GF-D8 (cell line): ENCODE measurements at places on chromosomes 3 and 15.

DNA sequence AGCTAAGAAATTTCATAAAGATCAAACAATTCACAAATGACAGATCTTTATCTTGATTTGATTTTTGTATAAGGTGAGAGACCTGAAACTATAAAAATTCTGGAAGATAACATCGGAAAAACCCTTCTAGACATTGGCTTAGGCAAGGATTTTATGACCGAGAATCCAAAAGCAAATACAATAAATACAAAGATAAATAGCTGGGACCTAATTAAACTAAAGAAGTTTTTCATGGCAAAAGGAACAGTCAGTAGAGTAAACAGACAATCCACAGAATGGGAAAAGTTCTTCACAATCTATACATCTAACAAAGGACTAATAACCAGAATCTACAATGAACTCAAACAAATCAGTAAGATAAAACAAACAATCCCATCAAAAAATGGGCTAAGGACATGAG, 116.9 kb upstream of the BCHE start:
- DNase-seq = no peak

GRCh38 chr15:67242708-67243111, 11.8 kb downstream of the AAGAB start:
- peak; percentile 76 for DNase-seq

DNA sequence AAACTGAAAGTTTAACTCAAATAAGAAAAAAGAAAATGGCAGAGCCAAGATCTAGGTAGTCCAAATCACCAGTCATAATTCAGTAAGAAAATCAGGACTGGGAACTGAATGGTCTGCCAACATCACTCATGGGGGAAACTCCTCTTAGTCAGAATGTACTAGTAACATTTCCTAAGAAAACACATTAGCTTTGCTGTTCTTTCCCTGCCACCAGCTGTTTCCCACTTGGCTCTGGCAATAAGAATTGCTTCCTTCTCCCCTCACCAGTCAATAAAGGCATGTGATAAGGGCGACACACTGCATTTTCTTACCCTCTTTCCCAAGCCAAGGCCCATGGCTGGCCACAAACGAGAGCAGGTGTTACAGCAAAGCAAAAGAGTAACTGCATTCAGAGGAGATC, 46.1 kb downstream of the PIK3R4 start:
- DNase-seq = no peak

DNA sequence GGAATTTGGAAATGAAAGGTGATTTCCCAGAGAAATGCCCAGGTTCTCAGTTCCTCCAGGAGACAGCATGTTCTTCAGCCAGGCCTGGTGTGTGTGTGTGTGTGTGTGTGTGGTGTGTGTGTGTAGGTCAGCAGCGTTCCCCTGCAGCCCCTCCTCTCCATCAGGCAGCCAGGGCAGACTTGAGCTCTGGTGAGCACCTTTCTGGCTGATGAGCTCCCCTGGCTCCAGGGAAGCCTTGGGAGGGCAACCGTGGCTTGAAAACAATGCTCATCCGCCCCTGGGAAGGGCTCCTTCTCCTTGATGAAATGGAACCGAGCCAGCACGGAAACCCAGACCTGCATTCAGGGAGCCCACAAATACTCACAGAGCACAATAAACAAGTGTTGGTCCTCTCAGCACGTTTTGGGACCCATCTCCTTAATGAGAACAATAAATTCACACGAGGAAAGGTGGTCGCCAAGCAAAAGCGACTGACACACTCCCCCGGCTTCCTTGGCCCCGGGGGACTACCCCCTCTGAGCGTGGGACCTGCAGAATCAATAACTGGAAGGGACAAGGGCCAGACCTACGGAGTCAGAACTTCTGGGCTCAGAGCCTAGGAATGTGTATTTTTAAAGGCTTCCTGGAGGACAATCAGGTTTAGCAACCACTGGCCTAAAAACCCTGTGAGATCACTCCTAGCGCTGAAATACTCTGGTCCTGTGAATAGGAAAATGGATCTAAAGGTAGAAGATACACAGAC, 38.6 kb upstream of the HES1 start:
- DNase-seq = no peak

GRCh38 chr3:168534761-168535160, 439.0 kb upstream of the GOLIM4 start:
- DNase-seq = no peak

DNA sequence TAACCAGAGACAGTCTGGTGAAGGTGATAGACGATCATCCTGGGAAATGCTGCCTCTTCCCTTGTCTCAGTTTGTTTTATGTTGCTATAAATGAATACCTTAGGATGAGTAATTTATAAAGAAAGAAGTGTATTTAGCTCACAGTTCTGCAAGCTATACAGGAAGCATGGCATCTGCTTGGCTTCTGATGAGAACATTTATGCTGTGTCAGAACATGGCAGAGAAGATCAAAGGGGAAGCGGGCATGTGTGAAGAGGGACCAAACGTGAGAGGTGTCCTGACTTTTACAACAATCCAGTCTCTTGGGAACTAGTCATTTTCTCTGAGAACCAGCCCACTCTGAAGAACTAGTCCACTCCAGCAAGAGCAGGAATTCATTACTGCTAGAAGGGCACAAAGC, 9.6 kb downstream of the CMC1 start:
- no peak for DNase-seq

DNA sequence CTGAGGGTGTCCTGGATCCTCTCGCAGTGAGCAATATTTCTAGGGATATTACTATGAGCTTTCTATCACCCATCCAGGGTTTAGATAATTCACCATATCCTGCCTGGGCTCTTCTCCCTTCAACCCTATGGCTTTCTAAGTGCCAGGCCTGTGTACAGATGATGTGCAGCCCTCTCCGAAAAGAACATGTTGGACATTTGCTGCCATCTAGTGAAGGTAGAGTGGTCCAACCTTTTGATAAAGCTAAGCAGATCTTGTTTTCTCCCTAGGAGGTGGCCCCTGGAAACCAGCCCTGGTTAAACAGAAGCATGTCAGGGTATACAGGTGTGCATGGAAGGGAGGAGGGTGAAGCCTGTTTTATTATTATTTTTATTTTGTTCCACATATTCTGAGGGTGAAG, 27.9 kb upstream of the SCN10A start:
- no peak for DNase-seq

- DNase-seq = no peak
These were observed 29.6 kb downstream of the PSTPIP1 start for GRCh38 chr15:77024273-77025082.

- DNase-seq = no peak
These were observed 27.4 kb upstream of the ARL14 start for GRCh38 chr3:160649596-160649995.

DNA sequence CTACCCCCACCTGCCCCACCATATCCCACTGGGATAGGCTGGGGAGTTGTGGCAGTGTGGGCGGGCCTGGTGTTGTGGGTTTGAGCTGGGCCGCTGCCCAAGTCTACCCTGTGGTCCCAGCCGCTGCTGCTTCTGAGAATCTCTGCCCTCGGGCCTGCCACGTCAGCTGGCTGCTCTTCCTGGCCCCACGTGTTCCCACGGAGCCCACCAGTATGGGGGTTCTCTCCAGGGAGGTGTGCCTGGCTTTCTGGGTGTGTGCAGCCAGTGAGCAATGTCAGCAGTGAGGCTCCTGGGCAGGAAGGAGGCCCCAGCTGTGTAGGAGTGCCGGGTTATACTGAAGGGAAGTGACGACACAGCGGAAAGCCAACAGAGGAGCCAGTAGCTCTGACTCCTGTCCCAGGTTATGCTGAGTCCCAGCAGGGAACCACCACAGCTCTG, 10.5 kb downstream of the GNAI2 start:
- DNase-seq = peak; percentile 93

DNA sequence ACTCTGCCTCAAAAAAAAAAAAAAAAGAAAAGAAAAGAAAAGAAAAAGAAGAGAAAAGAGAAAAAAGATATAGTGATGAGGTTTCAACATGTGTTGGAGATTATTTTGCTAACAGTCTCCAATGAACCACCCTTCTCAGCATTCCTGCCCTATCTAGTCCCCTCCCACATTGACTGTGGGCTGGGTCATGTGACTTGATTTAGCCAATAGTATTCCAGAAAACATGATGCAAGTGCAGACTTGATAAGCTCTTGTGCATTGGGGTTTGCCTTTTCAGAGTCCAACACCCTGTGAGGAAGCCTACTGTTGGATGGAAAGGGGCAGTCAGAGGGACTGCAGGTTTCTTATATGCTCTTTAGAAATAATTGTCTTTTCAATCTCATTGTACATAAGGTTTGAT, 37.8 kb upstream of the MED12L start:
- DNase-seq = no peak

DNA sequence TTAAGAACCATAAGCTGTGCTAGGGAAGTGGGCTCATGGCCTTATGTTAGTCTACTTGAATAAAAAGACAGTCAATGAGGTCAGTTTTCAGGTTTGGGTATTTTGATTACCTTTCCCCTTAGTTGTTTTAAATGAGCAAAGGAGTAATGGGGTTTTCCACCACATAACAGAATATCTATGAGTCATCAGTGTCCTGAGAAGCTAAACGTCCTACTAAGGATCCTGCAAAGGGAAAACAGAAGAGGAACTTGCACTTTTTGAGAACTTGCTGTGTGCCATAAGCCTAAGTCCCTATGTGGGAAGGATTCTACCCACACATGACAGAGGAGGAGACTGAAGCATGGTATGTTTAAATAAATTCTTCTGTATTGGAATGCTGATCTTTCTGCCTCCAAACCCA, 292.8 kb upstream of the TMC3 start:
- no peak for DNase-seq

- no peak for DNase-seq
These were observed 167.9 kb downstream of the MTHFS start for GRCh38 chr15:79728867-79729266.

- no peak for DNase-seq
These were observed 662 bp downstream of the UBL7 start for GRCh38 chr15:74460298-74460697.

DNA sequence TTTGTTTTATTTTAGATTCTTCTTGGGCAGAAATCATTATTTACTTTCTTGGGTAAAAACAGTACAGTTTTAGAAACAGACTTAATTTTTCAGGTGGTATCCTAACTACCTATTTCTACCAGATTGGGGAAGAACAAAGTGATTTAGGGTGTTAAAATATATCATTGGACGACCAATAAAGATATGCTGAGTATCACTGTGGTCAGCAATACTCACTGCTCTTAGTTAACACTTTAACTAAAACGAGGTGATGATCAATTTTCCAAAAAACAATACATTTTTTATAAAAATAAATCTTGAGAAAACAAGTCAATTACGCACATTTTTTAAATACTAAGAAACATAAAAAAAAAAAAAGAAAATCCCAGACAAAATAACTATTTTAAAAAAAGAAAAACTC, 3.6 kb downstream of the COPS2 start:
- DNase-seq = no peak

DNA sequence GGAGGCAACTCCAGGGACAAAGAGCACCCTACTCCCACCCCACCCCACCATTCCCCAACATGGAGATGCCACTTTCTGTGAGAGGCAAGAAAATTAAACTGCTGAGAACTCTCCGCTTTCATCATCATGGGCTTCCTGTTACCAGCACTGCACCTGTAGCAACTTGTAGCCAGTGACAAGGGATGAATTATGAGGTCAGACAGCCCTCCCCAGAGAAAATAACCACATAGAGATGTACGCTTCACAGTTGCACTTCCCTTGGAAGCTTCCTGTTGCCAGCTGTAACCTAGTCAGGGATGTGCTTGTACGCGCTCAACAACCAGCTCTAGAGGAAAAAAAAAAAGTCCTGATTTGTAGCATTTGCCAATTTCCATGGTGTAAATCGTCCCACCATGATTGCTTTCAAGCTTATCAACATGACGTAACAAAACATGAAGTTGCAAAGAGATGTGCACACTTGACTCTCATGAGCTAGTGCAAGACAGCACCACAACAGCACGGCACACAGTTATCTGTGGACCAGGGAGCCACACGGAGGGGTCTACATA, 145.4 kb downstream of the RAB11A start:
- DNase-seq = no peak

- no peak for DNase-seq
These were observed 15.9 kb downstream of the SEMA3G start for GRCh38 chr3:52429031-52429430.

DNA sequence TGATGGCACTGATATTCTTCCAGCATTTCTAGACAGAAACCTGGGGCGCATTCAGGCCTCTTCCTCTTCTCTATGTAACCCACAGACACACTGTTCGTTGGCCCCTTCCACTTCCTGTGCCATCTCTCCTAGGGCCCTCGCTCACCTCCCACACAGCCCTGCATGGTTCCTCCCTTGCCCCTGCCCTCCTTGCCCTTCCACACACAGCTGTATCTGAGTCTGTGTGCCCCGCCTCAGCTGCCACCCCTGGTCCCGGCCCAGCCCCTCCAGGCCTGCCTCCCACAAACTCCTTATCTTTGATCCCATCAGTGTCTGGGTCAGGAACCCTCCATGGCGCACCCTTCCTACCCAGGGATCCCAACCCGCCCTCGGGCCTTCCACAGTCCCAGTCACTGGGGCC, 37.9 kb downstream of the RAB6B start:
- DNase-seq = peak; percentile 21
